Stimulated activated CD4-positive, alpha-beta T cell treated with anti-CD3 and anti-CD28 coated beads, TNF-alpha, amount 100 ng/mL, for 1 hour (primary cell): ENCODE measurements at places on chromosomes 12 and 14.

DNA sequence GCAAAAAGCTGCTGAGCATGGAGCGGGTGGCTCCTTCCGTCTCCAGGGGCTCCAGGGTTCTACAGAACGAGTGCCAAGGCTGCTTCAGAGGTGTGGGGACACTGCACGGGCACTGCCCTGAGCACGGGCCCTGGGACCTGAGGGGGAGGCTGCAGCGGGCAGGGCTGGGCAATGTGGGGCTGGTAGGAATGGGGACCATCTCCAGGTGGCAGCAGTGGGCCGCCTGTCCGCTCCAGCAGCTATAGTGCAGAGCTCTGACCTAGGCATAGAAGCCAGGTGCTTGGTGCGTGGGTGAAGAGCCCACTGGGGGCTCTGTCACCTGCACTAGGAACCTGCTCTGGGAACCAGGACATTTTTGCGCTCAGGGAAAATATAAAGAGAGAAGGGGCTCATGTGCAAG lies 22.3 kb downstream of the HDAC7 start:
- DNase-seq = no peak

DNA sequence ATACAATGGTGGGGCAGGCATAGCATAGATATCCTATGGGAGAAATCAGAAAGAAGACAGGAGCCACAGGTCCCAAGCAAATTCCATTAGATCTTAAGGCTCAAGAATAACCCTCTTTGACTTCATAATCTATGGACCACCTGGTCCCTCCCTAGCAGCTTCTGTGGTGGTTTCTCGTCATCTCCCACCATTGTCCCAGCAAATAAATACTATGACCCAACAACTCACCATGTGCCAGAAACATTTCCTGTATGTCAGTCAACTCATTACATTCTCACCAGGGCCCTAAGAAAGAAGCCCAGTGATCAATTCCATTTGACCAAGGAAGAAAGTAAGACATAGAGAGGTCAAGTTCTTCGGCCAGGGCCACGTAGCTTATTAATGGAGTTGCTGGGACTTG lies 646.2 kb downstream of the VRK1 start:
- DNase-seq = no peak

DNA sequence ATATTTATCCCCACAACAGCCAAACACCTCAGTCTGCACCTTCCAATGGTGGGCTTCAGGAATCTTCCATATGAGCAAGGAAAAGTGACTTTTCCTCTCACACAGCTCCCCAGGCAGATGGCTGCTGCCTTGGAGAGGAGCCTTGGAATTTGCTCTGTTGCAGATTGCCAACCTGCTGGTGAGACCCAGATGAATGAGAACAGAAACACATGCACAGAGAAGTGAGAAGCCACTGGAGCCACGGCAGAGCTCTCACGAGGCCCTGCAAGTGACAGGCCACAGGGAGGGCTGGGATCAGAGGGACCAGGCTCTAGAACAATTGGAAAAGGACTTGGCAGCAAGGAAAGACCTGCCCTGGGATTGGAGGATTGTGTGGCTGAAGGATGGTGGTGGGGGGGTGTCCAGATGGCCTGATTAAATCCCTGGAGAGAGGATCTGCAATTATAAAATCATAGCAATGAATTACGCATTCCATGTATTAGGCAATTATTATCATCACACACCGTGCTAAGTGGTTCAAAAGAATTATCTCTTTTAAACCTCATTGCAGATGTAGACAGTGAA lies 84.9 kb upstream of the PWP1 start:
- DNase-seq = no peak

DNA sequence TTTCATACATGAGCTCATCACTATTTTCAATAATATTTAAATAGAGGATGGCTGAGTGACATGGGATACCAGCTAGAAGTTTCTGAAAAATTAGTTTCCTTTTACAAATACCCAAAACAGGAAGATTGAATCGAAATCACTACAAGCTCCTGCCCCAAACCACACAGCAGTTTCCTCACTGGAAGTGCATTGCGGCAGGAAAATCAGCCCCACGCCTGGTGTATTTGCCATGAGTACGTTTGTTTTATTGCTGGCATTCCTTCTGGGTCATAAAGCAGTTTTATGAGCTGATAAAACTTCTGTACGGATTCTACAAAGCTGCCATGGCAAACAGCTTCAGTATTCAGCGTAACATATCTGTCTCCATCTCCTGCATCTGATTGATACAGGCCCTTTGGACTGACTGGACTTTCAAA lies 23.7 kb downstream of the CDC42BPB start:
- DNase-seq = no peak

DNA sequence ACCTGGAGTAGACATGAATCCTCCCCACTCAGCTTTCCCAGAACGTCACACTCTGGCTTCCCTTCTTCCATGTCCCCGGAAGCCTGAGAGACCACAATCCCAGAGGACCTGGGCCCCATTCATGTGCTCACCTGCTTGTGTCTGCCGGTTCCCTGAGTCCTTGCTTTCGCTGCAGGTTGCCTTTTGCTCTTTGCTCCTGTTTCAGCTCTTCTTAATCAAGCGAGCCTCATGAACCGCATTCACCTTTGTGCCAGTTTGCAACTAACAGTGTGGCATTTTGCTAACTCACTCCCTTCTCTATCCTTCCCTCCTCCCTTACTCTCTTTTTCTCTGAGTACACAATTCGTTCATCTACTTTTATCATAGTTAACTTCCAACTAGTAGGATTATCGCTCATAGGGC lies 23.1 kb downstream of the ENTPD5 start:
- DNase-seq = no peak

GRCh38 chr12:2341871-2342270 lies 289.1 kb downstream of the CACNA1C start:
- no peak for DNase-seq

DNA sequence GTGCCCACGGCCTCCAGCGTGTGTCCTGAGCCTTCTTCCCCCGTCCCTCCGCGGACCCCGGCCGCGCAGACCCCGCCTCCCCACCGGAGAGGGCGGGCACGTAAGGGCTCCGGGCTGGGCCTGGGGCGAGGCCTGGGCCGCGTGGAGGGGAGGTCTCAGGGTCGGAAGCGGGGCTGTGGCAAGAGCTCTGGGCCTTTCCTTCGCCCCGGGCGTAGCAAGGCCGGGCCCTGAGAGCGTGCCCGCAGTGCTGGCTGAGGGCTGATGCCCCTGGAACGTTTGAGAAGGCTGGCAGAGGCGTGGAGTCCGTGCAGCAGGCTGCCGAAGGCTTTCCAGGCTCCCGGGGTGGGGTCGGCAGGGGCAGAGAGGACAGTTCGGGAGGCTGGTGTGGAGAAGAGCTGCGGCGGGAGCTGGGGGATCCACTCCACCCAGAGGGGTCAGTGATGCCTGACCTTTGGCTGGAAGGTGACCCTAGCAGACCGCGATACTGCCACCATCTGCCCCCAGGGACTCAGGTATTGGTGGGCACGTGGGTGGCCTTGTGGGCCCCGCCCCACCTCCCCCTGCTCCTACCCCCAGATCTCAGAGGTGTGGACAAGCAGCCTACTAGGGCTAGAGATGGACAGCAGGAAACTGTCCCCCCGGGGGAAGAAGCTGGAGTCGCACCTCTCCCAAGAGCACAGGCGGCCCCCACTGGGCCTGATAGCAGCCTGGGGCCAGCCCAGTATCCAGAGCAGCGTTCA lies 558 bp downstream of the TEX22 start:
- DNase-seq = no peak

DNA sequence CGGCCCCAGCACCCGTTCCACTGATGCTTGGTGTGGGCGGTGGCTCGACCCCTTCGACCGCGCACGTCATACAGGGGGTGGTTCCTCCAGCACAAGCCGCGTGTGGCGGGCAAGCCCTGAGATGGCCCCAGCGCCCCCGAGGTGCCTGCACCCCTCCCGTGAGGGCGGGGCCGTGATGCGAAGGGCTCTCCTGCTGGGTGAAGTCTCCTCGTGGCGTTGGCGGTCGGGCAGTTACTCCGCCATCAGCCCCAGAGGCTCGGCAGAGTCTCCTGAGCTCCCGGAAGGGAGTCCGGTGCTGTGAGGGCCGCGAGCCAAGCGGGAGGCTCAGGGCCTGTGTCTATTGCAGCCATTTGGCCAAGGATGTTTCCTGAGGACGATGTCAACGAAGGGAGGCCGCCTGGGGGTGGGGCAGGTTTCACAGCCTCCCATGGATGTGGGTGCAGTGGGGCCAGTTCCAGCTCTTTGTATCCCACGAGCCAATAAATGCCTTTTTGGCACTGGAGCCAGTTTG lies 78.1 kb upstream of the GALNT9 start:
- no peak for DNase-seq

- DNase-seq = no peak
Measured at GRCh38 chr14:96245710-96246538, 10.1 kb upstream of the BDKRB1 start.

GRCh38 chr12:28802706-28803438 lies 346.2 kb upstream of the FAR2 start:
- DNase-seq = no peak

- DNase-seq = no peak
Measured at GRCh38 chr12:15596174-15596573, 193.0 kb downstream of the EPS8 start.

DNA sequence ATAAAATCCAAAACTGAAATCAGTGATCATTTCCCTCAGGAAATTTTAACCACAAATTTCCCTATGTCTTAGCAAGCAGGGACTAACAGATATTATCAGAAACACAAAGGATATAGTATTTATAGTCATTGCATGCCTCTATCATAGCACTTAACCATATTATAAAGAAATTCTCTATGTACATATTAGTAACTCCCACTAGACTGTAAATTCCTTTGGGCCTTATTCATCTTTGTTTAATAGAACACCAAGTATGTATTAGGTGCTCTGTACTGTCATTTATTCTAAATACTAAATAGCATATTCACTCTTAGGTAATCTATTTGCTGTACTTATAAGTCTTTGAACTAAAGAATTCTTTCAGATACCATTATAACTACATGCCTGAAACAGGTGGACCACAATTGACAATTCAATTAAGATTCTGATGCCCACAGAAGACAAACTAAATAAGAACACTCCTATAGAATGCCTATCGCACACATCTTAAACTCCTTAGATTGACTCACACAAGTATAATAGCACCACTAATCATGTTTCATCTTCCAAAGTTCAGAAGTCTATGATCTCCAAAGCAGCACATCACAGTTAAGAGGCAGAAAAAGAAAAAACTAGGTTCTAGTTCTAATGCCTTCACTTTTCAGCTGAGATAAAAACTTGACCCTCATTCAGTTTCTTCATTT lies 134.1 kb downstream of the FSCB start:
- DNase-seq = no peak

DNA sequence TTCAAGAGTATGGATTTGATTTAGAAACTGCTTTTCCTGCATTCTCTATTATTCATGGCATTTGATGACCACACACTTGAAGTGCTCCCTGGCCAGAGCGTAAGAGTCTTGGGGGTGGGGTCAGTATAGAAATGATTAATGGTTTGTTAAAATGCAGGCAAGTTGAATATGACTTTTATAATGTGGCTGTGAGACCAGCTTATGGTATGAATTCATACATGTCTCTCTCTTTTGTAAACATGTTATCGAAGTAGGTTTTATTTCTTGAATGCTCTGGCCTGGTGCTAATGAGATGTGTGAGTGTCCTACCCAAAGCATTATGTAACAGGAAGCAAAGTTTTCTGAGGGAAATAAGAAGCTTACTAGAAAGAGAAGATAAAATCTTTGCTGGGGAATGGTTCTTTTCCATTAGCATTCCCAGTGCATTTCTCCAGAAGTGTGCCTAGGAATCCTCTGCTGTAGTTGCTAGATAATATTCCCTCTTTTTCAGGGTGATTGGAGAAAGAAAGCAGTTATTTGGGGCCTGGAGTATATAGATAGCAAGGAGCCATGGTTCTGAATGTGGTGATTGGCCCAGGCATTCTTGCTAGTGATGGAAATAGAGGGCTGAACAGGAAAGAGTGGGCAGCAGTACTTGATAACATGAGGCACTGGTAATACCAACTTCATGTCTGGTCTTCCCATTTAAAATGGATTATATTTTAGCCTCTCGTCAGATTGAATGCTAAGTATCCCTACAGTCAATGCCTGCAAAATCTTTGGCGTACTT lies 289.7 kb downstream of the RAD51B start:
- no peak for DNase-seq

GRCh38 chr12:56040151-56040550 lies 1.6 kb upstream of the RPS26 start:
- no peak for DNase-seq

DNA sequence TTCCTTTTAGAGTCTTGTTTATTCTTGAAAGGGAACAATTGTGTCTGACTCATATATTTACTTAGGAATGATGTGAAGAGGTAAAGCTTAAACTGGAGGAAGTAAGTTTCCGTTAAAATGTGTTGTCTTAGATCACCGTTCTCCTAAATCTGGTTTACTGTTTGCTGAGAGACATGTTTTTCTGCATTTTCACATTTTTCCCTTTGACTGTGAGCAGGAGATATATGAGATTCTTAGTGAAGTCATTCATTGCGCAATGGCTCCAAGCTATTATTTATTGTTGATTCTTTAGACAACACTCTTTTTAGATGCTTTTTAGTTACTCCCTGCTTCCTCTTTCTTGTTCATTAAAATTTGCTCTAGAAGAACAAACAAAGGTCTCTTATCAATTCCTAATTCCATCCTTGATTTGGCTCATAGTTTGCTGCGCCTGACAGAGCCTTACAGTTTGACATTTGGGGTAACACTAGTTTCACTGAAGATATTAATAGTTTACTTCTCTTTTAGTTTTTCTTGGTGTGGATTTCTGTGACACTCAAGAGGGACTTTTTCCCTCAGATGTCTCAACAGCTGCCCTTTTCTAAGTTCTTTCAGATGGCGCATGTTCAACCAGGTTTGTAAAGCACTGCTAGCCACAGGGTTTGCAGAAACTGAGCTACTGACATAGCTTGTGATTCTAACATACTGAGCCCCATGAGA lies 11.4 kb downstream of the CLECL1 start:
- no peak for DNase-seq

GRCh38 chr12:63023926-63024325 lies 89.0 kb upstream of the PPM1H start:
- no peak for DNase-seq

- no peak for DNase-seq
Measured at GRCh38 chr14:24925771-24926374, 124.1 kb downstream of the STXBP6 start.

DNA sequence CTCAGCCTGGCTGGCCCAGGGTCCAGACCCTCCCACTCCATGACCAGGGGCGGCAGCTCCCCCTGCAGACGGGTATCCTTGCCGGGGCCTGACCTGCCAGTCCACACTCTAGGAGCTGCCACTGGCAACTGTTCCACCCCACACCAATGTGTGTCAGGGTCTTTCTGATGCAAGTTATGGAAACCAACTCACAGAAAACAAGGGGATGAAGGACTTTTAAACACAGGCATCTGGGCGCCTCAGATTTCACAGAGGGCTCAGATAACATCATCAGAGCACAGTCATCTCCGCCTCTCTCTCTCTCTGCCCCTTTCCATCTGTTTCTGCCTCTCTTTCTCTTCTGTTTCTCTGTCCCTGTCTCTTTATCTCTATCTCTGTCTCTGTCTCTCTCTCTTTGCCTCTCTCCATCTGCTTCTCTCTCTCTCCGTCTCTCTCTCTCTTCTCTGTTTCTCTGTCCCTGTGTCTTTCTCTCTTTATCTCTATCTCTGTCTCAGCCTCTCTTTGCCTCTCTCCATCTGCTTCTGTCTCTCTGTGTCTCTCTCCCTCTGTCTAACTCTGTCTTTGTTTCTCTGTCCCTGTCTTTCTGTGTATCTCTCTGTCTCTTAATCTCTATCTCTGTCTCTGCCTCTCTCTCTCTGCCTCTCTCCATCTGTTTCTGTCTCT lies 67.4 kb upstream of the FBRSL1 start:
- no peak for DNase-seq

GRCh38 chr12:57010627-57011247 lies 4.4 kb upstream of the ZBTB39 start:
- DNase-seq = no peak

- no peak for DNase-seq
Measured at GRCh38 chr14:24513009-24513408, 4.9 kb upstream of the CMA1 start.
